ENCODE measurements at places on chromosomes 4 and X.

- no peak for DNase-seq
These were observed 651 bp upstream of the SAP30 start for GRCh38 chr4:173370130-173370476.

GRCh38 chrX:153772316-153773217, 8.3 kb upstream of the SRPK3 start:
- DNase-seq: no peak

DNA sequence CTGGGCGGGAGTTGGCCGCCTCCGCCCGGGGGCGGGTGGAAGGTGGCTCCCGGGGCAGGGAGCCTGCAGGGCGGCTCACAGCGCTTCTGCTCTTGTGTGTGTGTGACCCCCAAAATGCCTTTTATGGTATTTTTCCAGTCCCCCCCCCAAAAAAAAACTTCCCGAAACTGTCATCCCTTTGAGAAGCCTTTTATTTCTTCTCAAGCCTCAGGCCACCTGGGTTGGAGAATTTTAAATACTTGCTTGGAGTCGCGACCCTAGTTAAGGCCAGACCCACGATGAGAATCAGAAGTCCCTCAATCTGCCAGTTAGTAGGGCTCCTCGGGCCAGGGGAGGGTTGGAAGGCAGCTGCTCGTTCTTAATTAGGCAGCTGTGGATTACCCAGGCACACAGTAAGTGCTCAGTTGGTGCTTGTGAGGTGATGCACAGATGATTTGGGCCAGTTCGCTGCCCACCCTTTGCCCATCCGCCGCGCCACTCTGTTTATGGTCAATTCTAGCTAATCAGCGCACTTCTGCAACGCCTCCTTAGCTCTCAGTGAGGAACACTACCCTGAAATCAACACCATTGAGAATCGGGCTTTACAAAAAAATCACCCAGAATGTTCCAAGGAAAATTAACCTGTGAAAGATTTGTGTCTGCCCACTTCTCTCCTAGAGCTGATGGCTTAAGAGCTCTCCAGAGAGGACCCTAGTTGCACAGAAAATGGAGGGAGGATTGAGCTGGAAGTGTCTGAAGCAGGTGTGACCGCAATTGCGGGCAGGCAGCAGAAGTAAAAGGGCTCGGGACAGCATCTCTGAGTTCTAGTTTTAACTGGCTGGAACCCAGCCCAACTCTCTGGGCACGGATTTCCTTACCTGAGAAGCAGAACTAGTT, 648 bp upstream of the SCD5 start:
- DNase-seq: no peak

DNA sequence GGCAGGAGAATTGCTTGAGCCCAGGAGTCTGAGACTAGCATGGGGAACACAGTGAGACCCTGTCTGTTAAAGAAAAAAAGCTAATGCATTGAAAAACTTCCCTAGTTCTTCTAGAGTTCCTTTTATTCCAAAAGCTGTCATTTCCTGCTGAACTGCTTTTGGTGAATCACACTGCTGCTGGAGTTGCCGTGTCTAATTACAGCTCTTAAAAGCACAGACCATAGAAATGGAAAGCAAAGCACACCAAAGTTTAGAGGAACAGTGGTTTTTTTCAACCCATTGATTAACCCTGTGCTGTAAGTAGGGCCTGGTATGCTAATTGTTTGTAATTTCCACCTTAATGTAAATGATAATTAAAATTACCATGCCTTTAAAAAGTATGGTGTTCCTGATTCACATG, 52.4 kb downstream of the SEPTIN11 start:
- no peak for DNase-seq

DNA sequence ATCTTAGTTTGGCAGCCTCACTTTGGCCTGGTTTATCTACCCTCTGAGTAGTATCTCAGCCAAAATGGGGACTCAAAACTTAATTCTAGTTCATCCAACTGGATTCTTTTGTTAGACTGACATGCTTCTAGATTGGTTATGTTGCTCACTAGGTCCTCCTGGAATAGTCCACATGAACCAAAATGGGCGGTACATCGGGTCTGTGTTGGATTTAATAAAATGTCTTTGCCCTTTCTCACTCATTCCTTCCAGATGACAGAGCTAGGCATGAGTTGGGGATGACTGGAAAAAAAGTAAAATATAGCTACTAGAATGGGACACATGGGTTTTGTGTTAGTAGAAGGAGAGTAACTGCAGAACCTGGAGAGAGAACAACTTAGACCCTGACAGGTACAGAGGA, 247.9 kb downstream of the CCSER1 start:
- DNase-seq: peak; percentile 7

All from AG08395 (cell line).